ENCODE measurements at places on chromosomes 16 and 17.

- no peak for DNase-seq
Observed at GRCh38 chr16:48113001-48113400, 42.8 kb downstream of the ABCC12 start.

- DNase-seq: no peak
Observed at GRCh38 chr17:44830359-44831288, 537 bp upstream of the GJC1 start.

GRCh38 chr17:40076591-40076990 lies 13.8 kb downstream of the THRA start:
- peak; percentile 81 for DNase-seq

- no peak for DNase-seq
Observed at GRCh38 chr17:55852734-55853133, 101.9 kb downstream of the PCTP start.

DNA sequence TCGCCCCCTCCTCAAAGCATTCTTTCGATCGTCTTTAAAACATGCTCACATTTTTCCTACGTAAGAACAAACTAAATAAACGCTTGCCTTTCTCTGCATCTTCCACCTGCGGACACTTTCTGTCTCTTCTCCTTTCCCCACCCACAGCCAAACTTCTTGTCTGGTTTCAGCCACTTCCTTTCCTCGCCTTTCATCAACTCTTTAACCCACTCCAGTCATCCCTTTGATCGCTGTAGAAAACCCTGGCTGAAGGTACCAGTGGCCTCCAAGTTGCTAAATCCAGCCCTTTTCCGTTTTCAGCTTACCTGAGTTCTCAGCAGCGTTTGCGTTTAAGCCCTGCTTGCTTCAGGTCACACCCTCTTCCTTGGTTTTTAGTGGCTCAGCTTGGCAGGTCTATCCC lies 483 bp downstream of the RPA1 start:
- DNase-seq: peak; percentile 54

DNA sequence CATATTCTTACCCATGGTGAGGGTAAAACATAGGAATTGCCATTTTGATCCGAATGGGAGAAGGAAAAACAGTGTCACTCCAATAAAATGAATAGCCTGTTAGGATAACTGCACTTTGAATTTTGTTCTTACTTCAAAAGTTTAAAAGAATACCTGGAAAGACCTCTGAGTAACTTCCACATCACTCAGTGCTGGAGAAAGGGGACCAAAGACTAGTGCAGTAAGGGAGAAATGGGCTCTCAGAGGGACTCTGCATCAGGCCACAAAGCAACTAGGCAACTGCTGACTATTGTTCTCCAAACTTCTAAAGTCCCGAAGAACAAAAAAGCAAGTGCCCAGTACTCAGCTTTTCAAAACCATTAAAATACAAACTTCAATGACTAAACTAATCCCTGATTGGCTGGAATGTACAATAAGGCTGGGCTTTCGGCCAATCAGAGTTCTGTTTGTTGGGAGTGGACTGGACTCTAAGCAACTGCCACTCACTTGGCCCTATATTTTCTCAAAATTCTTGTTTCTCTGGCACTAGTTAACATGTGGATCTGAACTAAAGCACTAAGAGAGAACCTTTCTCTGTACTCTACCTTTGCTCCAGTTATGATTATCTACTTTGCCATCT lies 6.2 kb downstream of the DNAJC7 start:
- DNase-seq: peak; percentile 72

DNA sequence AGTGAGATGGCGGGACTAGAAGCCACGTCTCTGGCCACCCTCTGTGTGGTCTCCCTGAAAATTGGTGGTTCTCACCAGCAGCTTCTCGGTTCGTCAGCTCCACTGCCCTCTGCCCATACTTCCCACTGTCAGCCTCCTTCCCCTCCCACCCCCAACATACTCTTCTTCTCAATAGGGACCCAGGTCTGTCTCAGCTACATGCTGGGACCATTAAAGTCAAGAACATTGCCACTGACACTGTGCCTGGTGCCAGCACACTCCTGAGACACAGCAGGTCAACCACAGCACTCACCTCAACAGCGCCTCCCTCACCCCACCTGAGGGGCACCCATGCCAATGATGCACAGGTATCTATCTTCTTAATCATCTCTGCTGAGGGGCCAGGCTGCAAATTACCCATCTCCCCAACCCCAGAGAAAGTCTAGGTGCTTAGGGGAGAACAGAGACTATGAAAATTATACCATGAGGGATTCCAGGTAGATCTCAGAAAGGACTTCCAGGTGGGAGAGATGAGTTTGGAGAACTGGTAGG lies 1.3 kb downstream of the PLXDC1 start:
- DNase-seq: no peak

DNA sequence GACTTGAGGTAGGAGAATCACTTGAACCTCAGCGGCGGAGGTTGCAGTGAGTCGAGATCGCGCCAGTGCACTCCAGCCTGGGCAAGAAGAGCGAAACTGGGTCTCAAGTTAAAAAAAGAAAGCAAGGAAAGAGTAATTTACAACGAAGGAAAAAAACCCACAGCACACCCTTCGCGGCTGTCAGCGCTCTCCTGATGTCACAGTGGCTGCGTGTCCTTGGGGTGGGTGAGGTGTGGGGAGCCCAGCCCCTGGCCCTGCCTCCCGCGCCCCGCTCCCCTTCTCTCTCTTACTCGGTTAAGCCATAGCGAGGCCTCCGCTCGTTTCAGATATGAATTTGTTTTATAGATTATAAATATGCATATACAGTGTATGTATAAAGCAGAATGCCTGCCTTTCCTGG lies 740 bp upstream of the JPT2 start:
- no peak for DNase-seq

DNA sequence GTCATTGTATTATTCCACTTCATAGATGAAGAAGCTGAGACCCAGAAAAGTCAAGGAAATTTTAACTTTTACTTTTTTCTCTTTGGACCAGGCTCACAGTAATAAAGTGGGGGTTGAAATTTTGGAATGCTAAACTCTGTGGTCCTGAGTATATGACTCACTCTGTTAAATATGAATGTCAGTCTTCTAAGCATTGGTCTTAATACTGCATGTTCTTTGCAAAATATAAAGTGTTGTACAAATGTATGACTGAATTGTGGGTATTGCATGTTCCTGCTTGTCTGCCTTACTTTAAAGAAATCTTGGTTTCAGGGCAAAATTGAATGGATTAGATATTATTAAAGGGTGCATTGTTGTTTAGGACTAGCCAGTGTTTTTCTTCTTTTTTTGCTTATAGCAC lies 950.8 kb upstream of the GOT2 start:
- no peak for DNase-seq

Measured in hematopoietic multipotent progenitor cell treated with erythropoietin and hydrocortisone succinate and interleukin-3 and kit ligand, for 6 days (in vitro differentiated cells).